ENCODE measurements at places on chromosomes 3 and 15.

- no peak for DNase-seq
These were observed 300.8 kb downstream of the ZBTB20 start for GRCh38 chr3:114846252-114846651.

GRCh38 chr3:157906627-157907026 is 199.6 kb downstream of the SHOX2 start:
- DNase-seq: no peak

DNA sequence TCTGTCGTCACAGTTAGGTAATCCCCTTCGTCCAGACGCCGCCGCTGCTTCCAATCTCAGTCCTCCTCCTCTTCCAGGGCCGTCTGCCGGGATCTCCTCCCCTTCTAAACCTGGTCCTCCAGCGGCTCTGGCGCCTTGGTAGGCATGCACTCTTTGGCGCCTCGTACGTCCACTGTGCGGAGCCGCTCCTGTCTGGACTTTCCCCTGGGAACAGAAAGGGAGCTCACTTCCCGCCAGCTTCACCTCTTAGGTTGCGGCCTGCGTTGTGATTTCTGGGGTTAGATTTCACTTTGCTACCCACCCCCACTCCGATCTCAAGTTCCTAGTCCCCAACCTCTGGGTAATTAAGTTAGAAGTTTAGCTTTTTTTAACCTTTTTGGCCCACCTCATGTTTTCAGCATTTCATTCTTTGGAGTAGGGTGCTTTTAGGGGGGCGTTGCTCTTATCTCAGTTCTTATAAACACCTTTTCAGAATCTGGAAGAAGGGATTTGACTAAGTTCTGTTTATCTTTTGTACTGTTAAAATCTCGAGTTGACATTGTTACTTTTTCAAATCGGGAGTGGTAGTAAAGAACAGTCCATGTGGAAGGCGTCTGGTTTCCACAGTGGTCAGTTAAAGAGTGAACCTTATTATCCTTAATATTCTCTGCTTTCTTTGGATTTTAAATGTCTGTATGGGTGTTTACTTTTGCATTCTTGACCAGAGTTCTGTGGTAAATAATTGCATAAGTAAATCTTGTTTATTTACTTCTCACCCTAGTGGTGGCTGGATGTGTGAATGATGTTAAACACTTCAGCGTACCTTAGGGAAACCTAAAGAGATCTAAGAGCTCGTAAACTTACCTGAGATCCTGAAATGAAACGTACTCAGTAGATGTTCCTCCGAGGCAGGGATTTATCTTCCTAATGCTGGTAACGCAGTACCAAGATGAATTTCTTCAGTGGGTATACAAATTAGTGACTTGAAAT is 611 bp downstream of the CTDSPL2 start:
- no peak for DNase-seq

GRCh38 chr3:8873740-8874139 is 89.5 kb downstream of the RAD18 start:
- no peak for DNase-seq

DNA sequence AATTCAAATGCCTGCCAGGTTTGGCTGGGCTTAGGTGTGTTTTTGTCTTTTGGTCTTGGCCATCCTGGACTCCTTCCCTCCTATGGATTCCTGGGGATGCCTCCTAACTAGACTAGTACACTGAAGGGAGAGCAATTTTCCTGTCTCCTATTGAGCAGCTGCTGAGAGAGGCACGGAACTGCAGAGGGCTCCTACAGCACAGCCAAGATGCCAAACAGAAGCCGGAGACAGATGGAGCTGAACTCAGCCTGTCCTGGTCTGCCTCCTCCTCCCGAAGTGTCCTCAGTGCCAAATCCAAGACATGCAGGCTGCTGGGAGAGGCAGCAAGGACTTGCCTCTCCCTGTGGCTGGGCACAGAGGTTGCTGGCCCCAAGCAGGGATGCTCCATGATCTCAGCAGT is 256.6 kb upstream of the PROK2 start:
- DNase-seq: no peak

- DNase-seq: no peak
These were observed 384.5 kb upstream of the IL12A start for GRCh38 chr3:159604151-159604581.

DNA sequence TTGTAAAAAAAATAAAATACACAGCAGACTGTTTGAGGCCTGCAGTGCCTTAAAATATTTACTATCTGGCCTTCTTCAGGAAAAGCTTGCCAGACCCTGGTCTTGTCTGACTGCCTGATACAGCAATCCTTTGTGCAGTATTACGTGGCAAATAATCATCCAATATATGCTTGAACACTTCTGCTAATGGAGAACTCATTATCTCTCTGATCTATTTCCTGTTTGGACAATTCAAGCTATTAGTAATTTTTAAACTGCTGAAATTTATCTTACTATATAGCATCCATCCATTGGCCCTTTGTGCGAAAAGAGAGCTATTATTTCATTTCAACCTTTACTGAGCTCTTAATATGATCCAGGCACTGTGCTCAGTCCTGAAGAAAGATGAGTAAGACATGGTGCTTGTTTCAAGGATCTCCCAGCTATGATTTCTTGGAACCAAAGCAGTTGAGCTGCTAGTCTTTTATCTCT is 15.9 kb downstream of the ATG7 start:
- DNase-seq: no peak

- DNase-seq: no peak
These were observed 254.5 kb upstream of the SOX2 start for GRCh38 chr3:181457190-181457589.

- DNase-seq: no peak
These were observed 24.3 kb upstream of the FBXL22 start for GRCh38 chr15:63572749-63573464.

DNA sequence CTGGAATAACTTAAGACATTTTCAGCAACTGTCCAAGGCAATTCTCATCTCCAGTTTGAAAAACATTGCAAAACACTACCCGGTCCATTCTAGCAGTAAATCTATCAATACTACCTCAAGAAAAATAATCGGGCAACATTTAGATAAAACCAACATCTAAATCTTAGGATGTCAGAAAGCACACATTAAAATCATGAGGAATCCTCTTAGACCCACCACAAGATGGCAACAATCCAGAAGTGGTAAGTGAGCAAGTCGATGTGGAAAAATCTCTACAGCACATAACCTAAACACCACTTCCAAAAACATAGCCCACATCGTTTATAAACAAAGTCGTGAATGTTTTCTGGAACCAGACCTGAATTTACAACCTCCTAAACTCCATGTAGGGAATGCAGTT is 5.7 kb downstream of the PLCH1 start:
- DNase-seq: no peak

DNA sequence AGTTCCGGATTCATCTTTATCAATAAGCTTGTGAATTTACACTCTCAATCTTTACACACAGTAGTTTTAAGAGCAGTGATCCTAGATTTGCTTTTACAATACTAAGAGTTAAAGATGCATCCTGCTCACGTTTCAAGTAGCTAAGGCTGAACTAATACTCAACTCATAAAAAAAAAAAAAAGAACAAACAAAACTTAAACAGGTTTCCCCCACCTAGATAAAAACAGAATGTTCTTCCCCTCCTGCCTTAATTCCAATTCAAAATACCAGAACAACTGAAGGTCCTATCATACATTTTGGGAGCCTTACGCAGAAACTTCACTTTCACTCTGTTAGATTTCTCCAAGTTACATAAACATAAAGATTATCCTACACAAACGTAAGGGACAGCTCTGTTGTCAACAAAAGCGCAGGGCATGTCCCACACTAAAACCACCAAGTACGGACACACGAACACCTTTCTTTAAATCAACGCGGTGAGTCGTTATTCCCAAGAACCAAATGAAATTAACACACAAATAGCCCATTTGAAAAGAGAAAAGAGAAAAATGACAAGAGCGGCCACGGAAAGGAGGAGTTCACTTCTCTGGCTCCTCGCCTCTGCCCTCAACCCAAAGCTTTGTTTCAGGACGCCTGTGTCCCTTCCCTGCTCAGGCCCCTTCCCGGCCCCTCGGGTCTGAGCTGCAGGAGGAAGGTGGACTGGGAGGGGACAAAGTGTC is 941 bp downstream of the CBLB start:
- DNase-seq: no peak

DNA sequence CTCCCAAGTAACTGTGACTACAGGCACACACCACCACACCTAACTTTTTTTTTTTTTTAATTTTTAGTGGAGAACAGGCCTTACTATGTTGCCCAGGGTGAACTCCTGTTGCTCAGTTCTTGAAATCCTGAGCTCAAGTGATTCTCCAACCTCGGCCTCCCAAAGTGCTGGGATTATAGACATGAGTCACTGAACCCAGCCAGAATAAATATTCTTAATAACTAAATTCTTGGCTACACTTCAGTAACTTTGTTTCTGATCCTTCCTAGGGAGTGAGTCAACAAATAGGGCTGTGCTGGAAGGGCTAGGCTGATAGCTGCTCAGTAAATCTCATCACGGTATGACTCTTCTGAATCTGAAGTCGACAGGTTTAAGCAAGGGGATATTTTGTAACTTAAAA is 56.6 kb downstream of the P3H2 start:
- no peak for DNase-seq

DNA sequence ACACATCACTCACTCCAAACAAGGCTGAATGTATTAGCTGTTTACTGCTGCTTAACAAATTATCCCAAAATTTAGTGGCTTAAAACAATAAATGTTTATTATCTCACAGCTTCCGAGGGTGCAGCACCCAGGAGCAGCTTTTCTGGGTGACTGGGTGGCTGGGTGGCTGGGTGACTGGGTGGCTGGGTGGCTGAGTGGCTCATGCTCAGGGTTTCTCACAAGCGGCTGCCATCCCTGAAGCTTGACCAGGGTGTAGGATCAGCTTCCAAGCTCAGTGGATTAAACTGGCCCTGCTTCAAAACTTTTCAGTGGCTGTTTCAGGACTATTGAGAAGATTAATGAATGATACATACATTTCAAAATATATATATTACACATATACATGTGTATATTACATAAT is 2.3 kb upstream of the CYP11A1 start:
- DNase-seq: no peak

DNA sequence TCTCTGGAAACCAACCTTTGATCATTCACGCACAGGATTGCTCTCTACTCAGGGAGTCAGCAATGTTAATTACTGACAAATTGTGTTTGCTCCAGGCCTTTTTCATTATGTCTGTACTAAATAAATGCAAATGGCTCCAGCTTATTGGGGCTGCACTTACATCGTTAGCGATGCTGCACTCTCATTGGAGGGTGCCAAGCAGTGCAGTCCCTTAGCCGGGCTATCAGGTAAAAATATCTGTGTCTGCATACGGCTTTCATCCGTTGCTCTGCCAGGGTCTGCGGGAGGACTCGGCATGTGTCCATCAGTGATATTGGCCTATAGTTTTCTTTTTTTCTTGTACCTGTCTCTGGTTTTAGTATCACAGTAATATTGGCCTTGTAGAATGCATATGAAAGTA is 471.5 kb upstream of the CADM2 start:
- DNase-seq: no peak

DNA sequence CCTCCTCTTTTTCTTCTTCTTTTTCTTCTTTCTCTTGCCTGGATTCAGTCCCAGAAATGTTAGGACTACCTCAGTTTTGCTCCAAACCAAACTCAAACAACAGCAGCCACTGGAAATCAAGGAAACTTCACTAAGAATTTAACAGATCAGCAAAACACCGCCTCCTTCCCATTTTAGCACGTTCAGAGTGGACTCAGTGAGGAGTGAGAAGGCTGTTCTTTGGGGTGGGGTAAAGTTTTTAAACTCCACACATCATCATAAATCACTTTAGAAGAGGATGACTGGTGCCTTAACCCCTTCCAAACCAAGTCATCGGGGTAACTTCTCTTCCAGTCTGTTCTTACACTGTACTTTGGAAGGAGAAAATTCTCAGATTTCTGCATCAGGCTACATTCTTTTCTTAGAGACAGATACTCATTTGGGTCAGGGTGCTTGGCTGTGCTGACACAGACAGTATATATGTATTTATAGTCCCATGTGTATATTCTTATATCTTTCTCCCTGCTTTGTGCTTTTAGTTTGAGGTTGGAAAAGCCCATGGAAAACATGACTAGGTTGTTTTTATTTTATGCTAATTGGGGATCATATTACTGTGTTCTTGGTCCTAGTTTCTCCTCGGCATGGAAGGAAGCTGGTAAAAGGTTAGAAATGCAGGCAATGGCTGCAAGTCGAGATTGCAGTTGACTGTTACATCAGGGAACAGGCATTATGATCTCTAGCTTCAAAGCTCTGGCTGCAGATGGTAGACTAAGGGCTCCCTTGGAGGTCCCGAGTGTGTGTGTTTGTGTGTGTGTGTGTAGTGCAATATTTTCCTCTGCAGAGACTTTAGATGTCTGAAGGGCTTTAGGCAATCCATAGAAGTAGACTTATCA is at the start of gene CCDC80:
Gene CCDC80 (minus strand): TSS at position 214 of the 872 bp plus-strand sequence. CDS start 1,238 bp downstream, outside the sequence.
- DNase-seq: no peak

DNA sequence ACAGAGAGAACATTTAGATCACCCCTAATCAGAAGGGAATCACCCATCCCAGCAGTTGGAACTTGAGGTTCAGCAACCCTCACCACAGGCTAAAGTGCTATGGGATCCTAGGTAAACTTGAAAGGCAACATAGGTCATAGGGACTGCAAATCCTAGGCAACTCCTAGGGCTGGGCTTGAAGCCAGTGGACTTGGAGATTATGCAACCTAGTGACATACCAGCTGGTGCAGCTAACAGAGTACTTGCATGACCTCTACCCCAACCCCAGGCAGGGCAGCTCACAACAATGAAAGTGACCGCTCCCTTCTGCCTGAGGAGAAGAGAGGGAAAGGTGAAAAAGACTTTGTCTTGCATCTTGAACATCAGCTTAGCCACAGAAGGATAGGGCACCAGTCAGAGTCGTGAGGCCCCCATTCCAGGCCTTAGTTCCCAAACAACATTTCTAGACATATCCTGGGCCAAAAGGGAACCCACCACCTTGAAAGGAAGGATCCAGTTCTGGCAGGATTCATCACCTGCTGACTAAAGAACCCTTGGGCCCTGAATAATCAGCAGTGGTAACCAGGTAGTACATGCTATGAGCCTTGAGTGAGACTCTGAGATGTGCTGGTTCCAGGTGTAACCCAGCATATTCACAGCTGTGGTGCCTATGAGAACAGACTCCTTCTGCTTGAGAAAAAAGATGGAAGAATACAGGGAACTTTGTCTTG is 37.6 kb upstream of the FBN1 start:
- DNase-seq: no peak

DNA sequence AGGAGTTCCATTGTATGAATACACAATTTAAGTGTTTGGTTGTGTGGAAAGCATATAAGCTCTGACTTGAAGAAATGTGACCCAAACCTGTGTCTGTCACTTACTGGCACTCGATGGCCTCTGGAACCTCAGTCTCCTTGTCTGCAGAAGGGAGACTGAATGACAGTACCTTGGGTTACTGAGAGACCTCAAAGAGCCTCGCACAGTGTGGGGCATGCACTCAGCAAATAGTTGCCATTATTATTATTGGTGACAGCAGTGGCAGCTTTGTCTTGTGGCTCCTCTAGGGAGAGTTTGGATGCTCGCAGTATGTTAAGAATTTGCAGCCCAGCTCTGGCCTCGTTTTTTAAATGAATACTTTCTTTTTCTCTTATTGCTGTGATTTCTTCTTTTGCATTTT is 43.4 kb downstream of the EEFSEC start:
- no peak for DNase-seq

GRCh38 chr15:50275091-50275490 is 9.6 kb upstream of the HDC start:
- no peak for DNase-seq

GRCh38 chr3:139201446-139202225 is 142.2 kb upstream of the MRPS22 start:
- DNase-seq: no peak

All from GM18507 (cell line).